ENCODE measurements at places on chromosomes 4 and X.

DNA sequence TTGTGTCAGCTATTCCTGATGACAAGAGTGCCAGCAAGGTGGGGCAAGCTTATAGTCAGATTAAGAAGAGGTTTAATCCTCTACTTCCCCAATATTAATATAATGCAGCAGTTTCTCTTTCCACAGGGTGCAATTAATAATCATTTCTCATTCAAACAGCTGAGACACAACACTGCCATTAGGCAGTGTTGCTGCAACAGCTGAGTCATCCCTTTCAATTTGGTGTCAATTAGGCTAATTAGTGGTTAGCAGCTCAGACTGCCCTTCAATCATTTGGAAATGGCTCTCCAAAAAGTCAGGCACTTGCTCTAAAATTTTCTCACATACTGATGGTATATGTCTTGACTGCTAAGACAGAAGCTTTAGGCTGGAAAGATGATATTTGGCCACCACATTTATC lies 265.7 kb upstream of the FAM241A start:
- DNase-seq = no peak

- no peak for DNase-seq
Measured at GRCh38 chrX:103414561-103414960, 38.2 kb downstream of the BEX3 start.

GRCh38 chr4:114694770-114695169 lies 96.2 kb downstream of the UGT8 start:
- DNase-seq = no peak

GRCh38 chr4:22483551-22483981 lies 32.3 kb downstream of the ADGRA3 start:
- peak; percentile 41 for DNase-seq

GRCh38 chr4:22999419-22999818 lies 306.7 kb downstream of the GBA3 start:
- no peak for DNase-seq

GRCh38 chrX:48165241-48165640 lies 31.4 kb downstream of the SSX5 start:
- DNase-seq = no peak

DNA sequence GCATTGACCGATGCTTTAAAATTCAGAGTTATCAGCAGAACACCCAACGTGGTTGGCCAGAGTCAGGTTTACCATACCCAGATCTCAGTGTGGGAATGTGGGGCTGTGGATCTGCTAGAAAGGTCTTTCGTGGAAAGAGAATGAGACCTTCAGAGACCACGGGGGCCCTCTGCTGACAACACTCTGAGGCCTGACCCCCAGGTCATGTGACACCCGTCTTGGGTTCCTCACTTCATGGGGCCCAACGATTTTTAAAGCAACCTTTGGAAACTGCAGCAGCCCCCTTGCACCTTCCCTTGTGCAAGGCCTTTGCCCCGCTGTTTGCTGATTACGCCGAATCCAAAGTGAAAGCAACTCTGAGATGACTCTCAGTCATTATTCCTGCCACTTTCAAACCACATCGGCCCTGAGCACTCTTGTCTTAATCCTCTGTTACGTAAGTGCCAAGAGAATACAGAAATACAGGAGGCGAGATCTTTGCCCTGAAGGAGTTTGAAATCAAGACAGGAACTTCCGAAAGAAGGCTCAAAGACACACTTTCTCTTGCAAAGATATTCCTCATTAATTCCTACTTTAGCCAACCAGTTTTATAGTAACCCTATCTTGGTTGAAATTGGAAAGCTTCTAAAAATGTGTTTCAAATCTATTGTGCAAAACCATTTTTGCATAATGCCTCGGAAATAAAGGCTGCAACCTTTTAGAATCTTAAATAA lies 88.3 kb downstream of the EVC2 start:
- no peak for DNase-seq

DNA sequence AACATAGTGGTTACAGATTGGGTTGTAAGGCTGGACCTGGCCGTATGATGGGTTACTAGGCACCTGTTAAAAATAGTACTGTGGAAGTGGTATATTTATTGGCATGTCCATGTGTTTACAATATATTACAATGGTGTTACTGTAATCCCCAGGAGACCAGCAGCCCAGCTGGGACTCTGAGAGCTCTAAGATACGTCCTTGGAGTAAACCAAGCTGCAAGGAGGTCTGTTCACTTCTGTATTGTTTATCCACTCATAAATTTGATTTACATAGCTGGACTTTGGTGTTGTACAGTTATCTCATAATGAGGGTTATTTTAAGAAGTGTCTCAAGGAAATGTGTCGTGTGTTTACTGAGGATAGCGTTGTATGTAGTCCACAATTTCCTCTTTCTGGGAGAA lies 93.8 kb downstream of the TBL1X start:
- DNase-seq = no peak

- DNase-seq = no peak
Measured at GRCh38 chr4:54683616-54684346, 26.0 kb downstream of the KIT start.

DNA sequence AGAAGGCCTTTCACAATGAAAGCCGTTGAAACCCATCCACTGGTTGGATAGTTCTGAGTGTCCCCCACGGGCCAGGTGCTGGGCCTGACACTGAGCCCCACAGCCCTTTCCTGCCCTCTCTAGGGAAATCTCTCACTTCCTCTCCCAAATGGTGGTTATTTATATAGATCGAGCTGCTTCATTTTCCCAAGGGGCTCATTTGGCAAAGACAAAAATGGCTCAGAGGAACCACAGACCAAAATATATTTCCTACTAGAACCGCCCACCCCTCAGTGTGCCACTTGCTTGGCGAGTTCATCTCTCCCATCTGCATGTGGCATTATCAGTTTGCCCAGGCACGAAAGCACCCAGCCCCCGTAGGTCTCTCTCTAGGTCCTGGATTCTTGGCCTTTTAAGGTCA lies 53.3 kb upstream of the STIM2 start:
- no peak for DNase-seq

DNA sequence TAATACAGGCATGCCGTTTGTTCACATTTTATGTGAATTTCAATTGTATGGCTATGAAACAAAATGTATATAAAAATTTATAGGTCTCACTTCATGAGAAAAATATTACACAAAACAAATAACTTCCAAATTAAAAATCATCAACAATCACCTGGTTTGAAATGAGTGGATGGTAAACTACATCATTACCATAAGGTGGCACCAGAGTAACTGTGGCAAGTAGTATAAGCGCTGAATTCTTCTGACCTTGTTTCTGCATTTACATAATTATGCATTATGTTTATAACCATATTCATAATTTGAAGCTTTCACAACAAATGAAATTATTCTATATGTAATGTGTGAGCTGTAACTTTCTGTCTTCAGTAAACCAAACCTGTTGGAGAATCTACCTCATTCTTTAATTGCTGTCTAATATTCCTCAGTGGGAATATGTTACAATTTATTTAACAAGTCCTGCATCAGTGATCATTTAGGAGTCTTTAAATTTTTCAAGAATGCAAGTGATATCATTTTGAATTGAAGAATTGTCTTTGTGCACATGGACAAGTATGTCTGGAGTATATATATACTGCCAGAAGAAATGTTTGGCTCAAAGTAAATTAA lies 55.2 kb downstream of the MMRN1 start:
- no peak for DNase-seq

GRCh38 chrX:150258463-150259430 lies 104.4 kb upstream of the MAMLD1 start:
- no peak for DNase-seq

- no peak for DNase-seq
Measured at GRCh38 chrX:143636831-143637230, 930 bp upstream of the SLITRK4 start.

DNA sequence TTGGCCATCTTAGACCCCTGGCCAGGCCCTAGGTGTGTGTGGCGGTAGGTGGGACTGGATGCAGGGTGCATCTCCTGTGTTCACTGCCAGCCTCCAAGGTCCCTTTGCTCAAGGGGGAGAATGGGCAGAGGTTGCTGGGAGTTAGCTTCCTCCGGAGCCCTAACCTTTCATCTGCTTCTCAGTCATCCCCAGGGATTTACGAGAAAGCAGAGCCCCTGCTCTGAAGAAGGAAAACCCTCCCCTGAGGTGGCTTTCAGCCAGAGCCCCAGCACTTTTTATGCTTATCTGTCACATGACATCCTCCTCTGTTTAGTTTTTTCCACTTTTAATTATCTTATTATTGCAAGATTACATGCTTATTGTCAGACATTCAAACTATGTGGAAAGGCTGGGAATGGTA lies 44.9 kb upstream of the DDX3X start:
- DNase-seq = no peak

DNA sequence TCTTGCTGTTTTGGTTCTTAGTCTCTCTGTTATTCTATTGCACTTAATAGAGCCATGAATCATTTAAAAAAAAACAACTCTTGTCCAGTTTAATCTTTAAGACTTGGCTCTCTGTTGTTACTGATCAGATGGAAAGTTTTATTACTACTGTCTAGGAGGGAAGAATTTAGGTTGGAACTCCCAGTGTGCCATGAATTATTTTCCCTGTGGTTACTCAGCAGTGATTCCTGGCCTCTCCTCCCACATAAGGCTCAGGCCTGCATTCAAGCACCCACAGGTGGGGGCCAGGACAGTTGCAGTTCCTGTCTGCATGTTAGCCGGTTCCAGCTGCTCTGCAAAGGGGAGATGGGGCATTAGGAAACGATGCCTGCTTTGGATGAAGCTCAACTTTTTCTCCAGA lies 29.8 kb upstream of the ESX1 start:
- DNase-seq = no peak

- DNase-seq = no peak
Measured at GRCh38 chr4:88212253-88212561, 53.8 kb upstream of the ABCG2 start.

DNA sequence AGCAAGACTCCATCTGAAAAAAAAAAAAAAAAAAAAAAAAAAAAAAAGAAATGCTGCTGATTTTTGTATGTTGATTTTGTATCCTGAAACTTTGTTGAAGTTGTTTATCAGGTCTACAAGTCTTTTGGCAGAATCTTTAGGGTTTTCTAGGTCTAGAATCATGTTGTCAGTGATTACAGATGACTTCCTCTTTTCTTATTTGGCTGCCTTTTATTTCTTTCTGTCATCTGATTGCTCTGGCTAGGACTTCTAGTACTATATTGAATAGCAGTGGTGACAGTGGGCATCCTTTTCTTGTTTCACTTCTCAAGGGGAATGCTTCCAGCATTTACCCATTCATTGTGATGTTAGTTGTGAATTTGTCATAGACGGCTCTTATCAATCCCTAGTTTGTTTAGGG lies 334.4 kb downstream of the SPRY1 start:
- DNase-seq = no peak

DNA sequence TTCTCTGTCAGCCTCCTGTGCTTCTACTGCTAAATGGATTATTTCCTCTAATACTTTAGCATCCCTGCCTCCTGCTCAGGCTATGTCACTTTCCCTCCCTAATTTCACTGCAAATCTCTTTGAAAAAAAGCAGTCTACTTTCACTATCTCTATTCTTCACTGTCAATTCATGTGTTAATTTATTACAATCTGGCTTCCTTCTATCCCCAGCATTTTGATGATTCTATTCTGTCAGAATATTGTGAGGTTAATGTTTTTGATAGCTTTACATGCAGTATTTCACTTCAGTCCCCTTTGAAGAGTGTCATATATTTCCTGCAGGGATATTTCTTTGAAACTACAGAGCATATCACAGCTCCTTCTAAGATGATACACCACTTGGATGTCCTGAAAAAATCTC lies 203.2 kb downstream of the GRID2 start:
- DNase-seq = no peak

DNA sequence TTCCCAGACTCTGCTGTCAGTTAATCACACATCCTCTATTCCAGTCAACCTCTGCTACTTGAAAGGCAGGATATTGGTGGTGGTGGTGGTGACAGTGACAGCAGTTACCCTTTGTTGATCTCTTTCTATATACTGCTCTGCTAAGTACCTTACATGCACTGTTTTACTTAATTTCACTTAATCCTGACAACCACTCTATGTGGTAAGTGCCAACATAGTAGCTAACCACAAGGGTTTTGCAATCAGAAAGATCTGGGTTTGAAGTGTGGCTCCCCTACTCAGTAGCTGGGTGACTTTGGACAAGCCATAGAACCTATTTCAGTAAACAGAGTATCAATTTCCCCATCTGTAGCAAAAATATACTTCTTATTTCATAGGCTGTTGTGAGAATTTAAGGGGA lies 24.2 kb upstream of the F9 start:
- DNase-seq = no peak

- DNase-seq = no peak
Measured at GRCh38 chr4:20778896-20779295, 78.6 kb downstream of the PACRGL start.

- DNase-seq = no peak
Measured at GRCh38 chr4:1009542-1010394, 1.7 kb upstream of the FGFRL1 start.

GRCh38 chr4:75629239-75629638 lies 1.1 kb downstream of the CDKL2 start:
- DNase-seq = no peak

GRCh38 chr4:102437111-102437510 lies 64.0 kb upstream of the NFKB1 start:
- DNase-seq = no peak

DNA sequence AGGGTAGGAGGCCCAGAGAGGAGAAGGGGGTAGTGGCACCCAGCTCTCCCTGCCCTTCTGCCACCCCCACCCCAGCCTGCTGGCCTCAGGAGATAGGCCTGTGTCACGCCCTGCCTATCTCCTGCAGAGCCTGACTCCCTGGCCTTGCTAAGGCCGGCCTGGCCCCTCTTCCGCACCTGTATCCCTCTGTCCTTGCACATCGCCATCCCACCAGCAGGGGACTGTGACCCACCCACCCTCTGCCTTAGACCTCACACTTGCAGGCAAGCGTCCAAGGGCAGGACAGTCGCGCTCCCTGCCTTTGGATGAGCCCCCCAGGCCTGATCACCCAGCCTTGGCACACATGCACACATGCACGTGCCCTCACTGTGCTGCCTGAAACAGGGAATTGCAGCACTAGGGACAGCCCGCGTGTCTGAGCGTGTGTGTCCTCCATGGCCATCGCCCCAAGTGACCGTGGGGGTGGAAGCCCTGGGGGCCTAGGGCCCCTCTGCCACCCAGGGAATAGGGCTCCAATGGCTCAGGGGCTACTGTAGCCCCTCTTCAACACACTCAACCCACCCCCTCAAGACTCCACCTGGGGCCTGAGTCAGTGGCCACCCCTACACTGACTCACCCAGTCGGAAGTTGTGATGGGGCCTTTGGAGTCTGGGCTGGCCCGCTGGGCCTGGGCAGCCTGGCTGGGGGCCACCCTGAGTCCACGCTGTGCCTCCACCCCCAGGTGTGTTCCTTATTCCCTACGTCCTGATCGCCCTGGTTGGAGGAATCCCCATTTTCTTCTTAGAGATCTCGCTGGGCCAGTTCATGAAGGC lies 2.1 kb downstream of the SLC6A8 start:
- no peak for DNase-seq
